CD8-positive, alpha-beta memory T cell (primary cell): ENCODE measurements at places on chromosomes 5 and 9.

DNA sequence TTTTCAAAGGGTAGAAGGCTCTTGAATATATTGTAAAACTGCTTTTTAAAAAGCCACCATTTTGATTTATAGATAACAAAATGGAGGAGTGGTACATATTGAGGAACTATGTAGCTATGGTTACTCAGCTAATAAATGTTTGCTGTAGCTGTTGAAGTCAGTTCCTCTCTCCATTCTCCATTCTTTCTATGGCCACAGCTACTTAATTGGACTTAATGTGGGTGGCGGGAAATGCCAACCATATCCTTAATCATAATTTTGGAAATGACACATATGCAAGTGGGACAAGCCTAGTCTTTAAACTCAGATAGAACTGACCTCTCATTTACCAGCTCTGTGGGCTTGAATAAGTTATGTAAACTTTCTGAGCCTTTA lies 10.6 kb downstream of the CDKN2A start:
- H3K27me3 ChIP-seq: peaks cover 26% of the 10 kb centered on the region
- no peaks in the 10 kb centered on the region for H3K36me3 ChIP-seq
- no peak overlapping the region for H3K27ac ChIP-seq
- H3K4me1 ChIP-seq: no peaks in the 10 kb centered on the region
- no peak overlapping the region for H3K4me3 ChIP-seq

- peaks cover 23% of the 10 kb centered on the region for H3K36me3 ChIP-seq
- H3K4me3 ChIP-seq: no peak overlapping the region
- no peaks in the 10 kb centered on the region for H3K4me1 ChIP-seq
- no peak for DNase-seq
- no peak overlapping the region for H3K27ac ChIP-seq
Observed at GRCh38 chr9:33331377-33331891, 41.1 kb downstream of the NFX1 start.

- DNase-seq: no peak
- H3K4me3 ChIP-seq: no peak overlapping the region
- H3K36me3 ChIP-seq: no peaks in the 10 kb centered on the region
- H3K27ac ChIP-seq: no peak overlapping the region
Observed at GRCh38 chr5:176810687-176811501, 535 bp downstream of the UNC5A start.

GRCh38 chr9:38371495-38371894 lies 21.0 kb upstream of the ALDH1B1 start:
- no peak overlapping the region for H3K27ac ChIP-seq
- H3K36me3 ChIP-seq: no peaks in the 10 kb centered on the region
- H3K4me1 ChIP-seq: no peaks in the 10 kb centered on the region
- no peak overlapping the region for H3K4me3 ChIP-seq
- no peak for DNase-seq

DNA sequence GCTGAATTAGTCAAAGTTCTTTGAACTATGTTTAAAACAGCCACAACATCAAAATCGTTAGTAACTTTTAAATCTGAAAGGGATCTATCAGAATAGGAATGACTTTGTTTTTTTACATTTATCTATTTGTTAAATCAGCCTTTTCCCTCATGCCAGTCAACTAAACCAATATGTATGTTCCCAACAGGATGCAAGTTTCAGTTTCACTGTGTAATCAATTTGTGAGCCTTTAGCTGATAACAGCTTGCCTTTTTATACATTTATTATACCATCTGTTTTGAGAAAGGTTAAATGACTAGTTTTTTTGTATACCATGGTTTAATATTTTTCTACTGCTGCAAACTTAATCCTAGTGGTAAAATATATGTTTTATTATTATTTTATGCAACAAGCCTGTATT lies 8.9 kb downstream of the TMED7 start:
- H3K4me1 ChIP-seq: no peaks in the 10 kb centered on the region
- no peak overlapping the region for H3K4me3 ChIP-seq
- peaks cover 11% of the 10 kb centered on the region for H3K36me3 ChIP-seq
- no peaks in the 10 kb centered on the region for H3K27me3 ChIP-seq
- no peak for DNase-seq

GRCh38 chr9:21141427-21141882 lies at the start of gene IFNW1:
TSS of gene IFNW1 (minus strand) at chr9:21141832. CDS start at chr9:21141570, 262 bp downstream.
- H3K4me1 ChIP-seq: peaks cover 12% of the 10 kb centered on the region
- DNase-seq: no peak
- H3K27me3 ChIP-seq: no peaks in the 10 kb centered on the region
- H3K4me3 ChIP-seq: no peak within 1 kb of the TSS
- H3K36me3 ChIP-seq: no peaks in the 10 kb centered on the region

GRCh38 chr9:124120272-124120671 lies 108.7 kb downstream of the LHX2 start:
- H3K27ac ChIP-seq: no peak overlapping the region
- no peak for DNase-seq
- no peaks in the 10 kb centered on the region for H3K27me3 ChIP-seq
- no peaks in the 10 kb centered on the region for H3K4me1 ChIP-seq
- H3K36me3 ChIP-seq: no peaks in the 10 kb centered on the region
- H3K4me3 ChIP-seq: no peak overlapping the region

GRCh38 chr5:168790002-168790635 lies 211.0 kb upstream of the PANK3 start:
- no peaks in the 10 kb centered on the region for H3K4me1 ChIP-seq
- no peaks in the 10 kb centered on the region for H3K27me3 ChIP-seq
- no peak overlapping the region for H3K4me3 ChIP-seq
- H3K36me3 ChIP-seq: no peaks in the 10 kb centered on the region
- H3K27ac ChIP-seq: no peak overlapping the region

- no peaks in the 10 kb centered on the region for H3K4me1 ChIP-seq
- DNase-seq: no peak
- no peaks in the 10 kb centered on the region for H3K36me3 ChIP-seq
Observed at GRCh38 chr9:38185647-38186403, 116.8 kb upstream of the SHB start.

DNA sequence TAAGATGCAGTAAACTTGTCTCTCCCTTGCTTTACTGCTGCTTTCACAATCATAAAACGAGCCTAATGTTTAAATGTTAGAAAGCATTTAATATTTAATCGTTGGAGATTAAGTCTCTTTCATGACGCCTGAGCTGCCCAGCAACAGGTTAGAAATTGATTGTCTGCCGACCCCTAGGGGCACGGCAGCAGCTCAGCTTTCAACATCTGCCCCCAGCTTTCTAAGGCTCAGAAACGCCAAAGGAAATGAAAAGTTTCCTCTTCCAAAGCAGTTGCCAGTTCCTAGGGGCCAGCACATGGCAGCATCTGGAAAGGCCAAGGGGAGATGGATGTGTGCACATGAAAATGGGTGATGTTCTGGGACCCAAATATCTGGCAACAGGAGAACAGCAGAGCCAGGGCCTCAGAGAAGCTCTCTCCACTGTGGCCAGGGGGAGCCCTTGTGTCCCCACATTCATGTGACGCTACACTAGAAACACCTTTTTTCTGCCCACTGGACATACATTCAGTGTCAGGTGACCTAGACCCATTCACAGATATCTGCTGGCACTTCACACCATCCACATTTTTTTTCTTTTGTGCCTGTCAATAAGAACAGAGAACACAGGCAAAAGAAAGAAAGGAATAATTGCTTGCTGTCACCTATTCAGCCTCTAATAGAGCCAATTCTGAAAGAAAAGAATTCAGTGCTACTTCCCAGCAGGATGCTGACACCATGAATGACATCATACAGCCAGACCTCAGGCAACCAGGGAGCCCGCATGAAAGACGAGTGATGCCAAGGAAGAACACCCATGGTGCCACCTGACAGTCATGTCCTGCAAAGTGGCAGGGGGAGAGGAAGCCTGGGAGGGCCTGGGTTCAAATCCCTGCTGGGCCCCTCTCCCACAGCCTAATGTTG lies 205.0 kb upstream of the TAS2R1 start:
- H3K27me3 ChIP-seq: no peaks in the 10 kb centered on the region
- no peak overlapping the region for H3K27ac ChIP-seq
- H3K4me3 ChIP-seq: no peak overlapping the region
- H3K36me3 ChIP-seq: no peaks in the 10 kb centered on the region
- no peak for DNase-seq
- H3K4me1 ChIP-seq: no peaks in the 10 kb centered on the region

DNA sequence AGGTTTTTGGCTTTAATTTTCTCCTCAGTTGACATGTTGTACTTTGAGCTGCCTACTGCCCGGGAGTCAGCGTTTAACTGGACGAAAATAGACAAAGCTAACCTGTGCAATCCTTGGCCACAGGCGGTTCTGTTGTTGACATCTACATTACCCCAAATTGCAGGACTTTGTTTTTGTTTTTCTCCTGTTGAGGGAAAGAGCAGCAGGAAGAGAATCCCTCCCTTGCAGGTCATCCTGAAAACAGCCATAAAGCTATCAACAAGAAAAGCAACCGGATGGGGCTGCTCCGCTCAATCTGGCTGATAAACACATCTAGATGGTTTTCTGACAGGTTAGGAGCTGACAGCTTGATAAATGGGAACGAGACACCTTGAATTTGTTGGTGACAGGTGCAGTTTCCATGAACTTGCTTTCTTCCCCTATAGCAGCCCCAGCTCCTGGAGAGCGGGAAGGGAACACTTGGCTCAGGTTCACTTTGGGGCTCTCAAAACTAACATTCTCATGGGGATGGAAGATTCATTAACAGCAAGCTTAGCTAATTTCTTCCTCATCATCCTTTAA lies 331.5 kb downstream of the SLIT3 start:
- no peak for DNase-seq
- H3K4me3 ChIP-seq: no peak overlapping the region
- no peak overlapping the region for H3K27ac ChIP-seq
- H3K4me1 ChIP-seq: no peaks in the 10 kb centered on the region

DNA sequence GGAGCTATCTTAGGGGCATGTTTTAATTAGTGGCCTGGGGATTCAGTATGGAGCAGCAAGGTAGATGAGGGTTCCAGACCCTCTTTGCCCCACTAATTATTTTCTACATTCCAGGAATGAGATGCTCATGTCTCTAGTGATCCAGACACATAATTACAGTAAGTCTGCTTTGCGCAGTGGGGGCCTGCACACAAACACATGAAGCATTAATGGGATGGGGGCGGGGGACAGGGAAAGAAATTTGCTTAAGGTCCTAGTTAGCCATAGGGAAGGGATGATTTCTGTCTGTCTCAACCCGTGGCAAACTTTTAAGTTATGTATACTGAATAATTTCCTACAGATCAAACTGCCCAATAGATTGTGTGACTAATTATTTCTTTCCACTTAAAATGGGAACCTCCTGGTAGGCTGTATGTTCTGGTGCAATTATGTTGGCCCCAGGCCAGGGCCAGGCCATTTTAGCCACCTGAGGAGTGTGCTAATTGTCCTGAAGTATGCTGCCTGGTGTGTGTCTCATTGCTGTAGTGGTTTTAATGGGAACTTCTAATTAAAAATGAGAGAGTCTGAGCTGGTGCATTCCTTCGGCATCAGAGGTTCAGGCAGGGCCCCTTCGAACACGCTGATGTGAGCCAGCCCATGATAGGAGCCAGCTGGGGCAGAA lies 134.4 kb downstream of the PTTG1 start:
- DNase-seq: no peak
- no peaks in the 10 kb centered on the region for H3K27me3 ChIP-seq
- H3K36me3 ChIP-seq: no peaks in the 10 kb centered on the region

DNA sequence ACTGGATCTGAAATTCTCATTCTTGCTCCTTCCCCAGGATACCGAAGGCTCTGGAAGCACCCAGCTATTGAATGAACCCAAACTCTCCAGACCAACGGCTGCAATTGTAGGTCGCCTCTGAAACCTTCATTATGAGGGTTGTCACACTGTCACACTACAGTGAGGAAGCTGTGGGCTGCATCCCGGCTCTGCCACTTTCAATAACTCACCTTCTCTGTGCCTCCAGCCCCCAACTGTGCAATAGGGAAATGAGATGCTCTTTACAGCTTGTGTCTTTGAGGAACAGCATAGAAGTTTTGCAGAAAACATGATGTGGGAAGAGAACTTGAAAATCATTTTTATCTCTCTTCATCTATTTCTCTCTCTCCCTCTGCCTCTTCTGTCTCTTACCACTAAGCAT lies 69.6 kb upstream of the TGFBR1 start:
- no peaks in the 10 kb centered on the region for H3K27me3 ChIP-seq
- no peaks in the 10 kb centered on the region for H3K36me3 ChIP-seq
- H3K4me1 ChIP-seq: peaks cover 9% of the 10 kb centered on the region
- no peak overlapping the region for H3K27ac ChIP-seq
- DNase-seq: no peak
- no peak overlapping the region for H3K4me3 ChIP-seq

DNA sequence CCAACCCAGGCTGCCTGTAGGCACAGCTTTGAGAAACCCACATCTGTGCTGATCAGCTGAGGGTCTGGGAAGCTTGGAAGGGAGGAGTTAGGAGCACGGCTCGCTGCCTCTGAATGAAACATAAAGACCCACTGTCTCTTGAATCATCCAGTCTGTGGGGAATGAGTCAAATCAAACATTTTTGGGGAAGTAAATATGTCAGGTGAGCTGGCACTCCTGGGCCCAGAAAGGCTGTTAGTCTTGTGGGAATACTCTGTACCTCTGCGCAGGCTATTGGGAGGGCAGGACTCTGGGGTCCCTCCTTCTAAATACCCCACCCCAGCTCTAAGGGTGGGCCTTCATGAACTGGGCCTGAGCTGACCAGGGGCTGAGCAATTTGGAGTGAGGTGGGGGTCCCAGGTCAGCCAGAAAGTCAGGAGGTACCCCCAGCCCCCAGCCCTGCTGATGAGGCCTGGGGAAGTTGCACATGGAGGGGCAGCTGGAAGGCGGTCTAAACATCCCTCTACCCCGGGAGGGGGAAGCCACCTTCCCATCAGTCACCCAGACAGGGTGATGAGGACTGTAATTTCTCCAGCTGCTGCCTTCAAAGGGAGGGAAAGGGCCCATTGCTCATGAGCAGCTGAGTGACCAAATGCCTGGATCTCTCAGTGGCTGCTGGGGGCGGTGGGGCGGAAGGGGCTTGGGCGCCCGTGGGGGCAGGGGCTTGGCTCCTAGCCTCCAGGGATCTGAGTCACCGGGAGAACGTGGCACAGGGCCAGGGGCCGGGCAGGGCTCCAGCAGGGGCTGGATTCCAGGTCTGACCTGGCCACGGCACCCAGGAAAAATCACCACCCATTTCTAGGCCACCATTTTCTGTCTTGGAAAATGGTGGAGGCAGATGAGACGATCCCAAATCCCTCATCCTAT lies 10.8 kb downstream of the FIBCD1 start:
- DNase-seq: no peak
- H3K27me3 ChIP-seq: peaks cover 76% of the 10 kb centered on the region
- H3K36me3 ChIP-seq: no peaks in the 10 kb centered on the region
- H3K4me3 ChIP-seq: no peak overlapping the region
- H3K27ac ChIP-seq: no peak overlapping the region

- H3K4me3 ChIP-seq: no peak overlapping the region
- no peaks in the 10 kb centered on the region for H3K27me3 ChIP-seq
- H3K27ac ChIP-seq: no peak overlapping the region
- H3K4me1 ChIP-seq: peaks cover 8% of the 10 kb centered on the region
- no peak for DNase-seq
- no peaks in the 10 kb centered on the region for H3K36me3 ChIP-seq
Observed at GRCh38 chr9:121302786-121303185, 34.8 kb downstream of the GSN start.

GRCh38 chr9:36187414-36187813 lies 3.3 kb upstream of the CLTA start:
- no peak for DNase-seq
- H3K4me1 ChIP-seq: peaks cover 14% of the 10 kb centered on the region
- no peak overlapping the region for H3K27ac ChIP-seq
- H3K27me3 ChIP-seq: no peaks in the 10 kb centered on the region
